ENCODE measurements at places on chromosomes 5 and 9.

- no peaks in the 10 kb centered on the region for H3K27me3 ChIP-seq
- H3K4me1 ChIP-seq, result peaks cover 66% of the 10 kb centered on the region
- H3K27ac ChIP-seq, result peak overlapping the region; percentile 92
- H3K4me3 ChIP-seq, result no peak overlapping the region
Observed at GRCh38 chr9:36140086-36141084, 3.9 kb downstream of the GLIPR2 start.

- DNase-seq, result no peak
- no peak overlapping the region for H3K4me3 ChIP-seq
- no peaks in the 10 kb centered on the region for H3K4me1 ChIP-seq
Observed at GRCh38 chr9:75063556-75064305, 24.2 kb downstream of the NMRK1 start.

GRCh38 chr9:88917375-88917774 lies 73.9 kb upstream of the S1PR3 start:
- H3K27me3 ChIP-seq, result no peaks in the 10 kb centered on the region
- H3K4me3 ChIP-seq, result no peak overlapping the region
- H3K36me3 ChIP-seq, result no peaks in the 10 kb centered on the region
- DNase-seq, result no peak
- no peak overlapping the region for H3K27ac ChIP-seq

- no peak overlapping the region for H3K4me3 ChIP-seq
- DNase-seq, result no peak
- H3K36me3 ChIP-seq, result no peaks in the 10 kb centered on the region
- no peak overlapping the region for H3K27ac ChIP-seq
- H3K4me1 ChIP-seq, result no peaks in the 10 kb centered on the region
Observed at GRCh38 chr5:88658886-88659285, 224.1 kb downstream of the MEF2C start.

GRCh38 chr5:77143998-77144836 lies 57.1 kb upstream of the ZBED3 start:
- H3K4me1 ChIP-seq, result no peaks in the 10 kb centered on the region
- DNase-seq, result peak; percentile 70
- no peaks in the 10 kb centered on the region for H3K27me3 ChIP-seq

DNA sequence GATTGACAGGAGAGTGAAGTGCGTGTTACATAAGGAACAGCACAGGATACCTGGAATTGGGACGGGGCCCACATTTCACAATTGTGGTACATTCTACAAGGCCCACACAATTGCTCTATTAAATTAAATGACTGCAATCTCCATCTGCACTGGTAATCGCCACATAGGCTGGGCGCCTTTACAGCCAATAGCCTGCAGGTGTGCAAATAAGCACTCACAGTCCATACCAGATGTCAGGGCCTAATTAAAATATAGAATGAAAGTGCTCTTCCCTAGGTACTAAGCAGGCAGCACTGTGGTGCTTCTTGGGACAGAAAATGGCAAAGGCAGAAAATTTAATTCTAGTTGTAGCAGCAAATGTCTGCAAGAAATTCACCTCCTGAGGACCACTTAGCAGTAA lies 82.7 kb downstream of the ATP10B start:
- H3K36me3 ChIP-seq, result no peaks in the 10 kb centered on the region
- DNase-seq, result no peak
- no peak overlapping the region for H3K4me3 ChIP-seq
- H3K27ac ChIP-seq, result no peak overlapping the region

Data from heart right ventricle (tissue), 16 donors.